ENCODE measurements at places on chromosomes 7 and 10.

DNA sequence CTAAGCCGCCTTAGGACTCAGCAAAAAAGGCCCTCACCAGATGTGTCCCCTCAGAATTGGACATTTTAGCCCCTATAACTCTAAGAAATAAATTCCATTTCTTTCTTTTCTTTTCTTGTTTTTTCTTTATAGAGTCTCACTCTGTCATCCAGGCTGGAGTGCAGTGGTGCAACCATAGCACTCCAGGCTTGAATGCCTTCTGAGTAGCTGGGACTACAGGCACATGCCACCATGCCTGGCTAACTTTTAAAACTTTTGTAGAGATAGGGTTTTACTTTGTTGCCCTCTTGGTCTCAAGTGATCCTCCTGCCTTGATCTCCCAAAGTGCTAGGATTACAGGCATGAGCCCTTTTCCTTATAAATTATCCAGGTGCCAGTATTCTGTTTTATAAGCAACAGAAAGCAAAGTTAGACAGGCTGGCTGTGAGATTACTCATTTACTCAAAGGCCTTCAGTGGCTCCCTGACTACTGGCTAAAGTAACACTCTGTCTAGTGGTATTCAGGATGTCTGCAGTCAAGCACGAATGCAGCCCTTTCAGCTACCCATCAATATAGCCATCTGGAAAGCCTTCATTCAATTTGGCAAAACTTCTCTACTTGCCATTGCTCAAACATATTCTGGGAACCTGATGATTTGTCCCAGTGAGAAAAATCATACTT lies 128.6 kb downstream of the ICA1 start:
- no peak for DNase-seq

DNA sequence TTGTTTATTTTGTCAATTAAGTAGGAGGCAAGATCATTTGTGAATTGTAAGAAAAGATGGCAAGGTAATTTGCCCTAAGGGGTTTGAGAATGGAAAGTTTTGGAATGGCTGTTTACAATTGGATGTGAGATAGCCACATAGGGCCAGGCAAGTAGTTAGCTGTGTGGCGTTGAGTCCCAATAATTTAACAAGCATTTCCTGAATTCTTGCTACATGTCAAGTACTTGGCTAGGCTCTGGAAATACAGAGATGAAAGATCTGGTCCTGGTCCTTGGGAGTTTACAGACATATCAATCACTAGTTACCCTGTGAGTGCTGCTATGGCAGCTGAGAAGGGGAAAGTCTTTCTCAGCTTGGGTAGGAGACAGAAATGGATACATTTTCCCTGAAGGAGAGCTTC lies 401.6 kb downstream of the SUGCT start:
- no peak for DNase-seq

- no peak for DNase-seq
Observed at GRCh38 chr10:62708569-62708968, 96.0 kb upstream of the ADO start.

GRCh38 chr7:9200626-9201025 lies 767.2 kb downstream of the NXPH1 start:
- DNase-seq, result no peak

DNA sequence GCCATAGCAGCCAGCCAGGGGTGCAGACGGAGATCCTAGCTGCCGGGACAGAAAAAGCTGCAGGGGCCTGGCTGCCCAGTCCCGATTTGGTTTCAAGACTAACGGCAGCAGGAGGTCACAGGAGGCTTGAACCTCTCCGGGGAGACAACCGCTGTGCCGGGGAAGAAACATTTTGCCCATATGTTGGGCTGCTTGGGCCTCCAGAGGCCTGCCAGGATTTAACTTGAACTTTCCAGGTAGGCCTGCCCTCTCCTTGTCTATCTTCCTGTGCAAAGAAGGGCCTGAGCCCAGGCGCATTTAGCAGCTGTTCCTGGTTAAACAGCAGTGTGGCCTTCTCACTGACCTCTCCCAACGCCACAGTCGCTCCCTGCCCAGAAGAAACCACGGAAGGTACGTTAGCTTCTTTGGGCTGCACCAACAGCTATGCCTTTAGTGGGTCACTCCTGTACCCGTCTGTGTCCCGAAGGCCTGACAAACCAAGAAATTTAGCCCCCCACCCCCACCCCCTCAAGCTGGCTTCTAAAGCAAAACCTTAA lies 17.1 kb upstream of the PTF1A start:
- DNase-seq, result no peak

DNA sequence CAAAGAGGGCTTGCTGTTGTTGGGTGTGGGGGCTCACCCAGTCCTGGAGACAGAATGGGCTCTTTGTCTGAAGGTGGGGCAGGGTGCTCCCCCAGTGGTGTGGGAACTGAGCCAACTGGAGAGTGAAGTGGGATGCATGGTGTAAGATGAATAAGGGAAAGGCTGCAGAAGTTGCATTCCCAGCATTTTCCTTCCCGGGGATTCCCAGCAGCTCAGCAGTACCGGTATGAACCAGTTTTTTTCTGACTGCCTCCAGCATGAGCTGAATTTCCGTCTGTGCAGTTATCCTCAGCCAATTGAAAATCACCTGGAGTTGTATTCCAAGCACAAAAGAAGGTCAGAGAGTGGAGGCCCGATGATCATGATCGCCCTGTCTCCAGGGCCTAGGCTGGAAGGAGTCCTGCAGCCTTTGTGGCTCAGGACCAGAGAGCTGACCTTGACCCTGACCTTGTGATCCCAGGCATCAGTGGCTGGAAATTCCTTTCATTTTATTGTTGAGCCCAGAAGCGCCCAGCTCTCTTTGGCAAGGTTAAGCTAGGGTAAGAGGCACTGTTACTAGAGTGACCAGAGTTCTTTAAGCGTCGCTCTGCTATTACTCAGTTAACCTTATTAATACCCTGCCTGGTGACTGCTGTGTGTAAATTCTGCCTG lies 33.4 kb downstream of the OGDH start:
- DNase-seq, result no peak

Data from caudate nucleus (tissue), 63 donors.